ENCODE measurements at places on chromosomes 7 and 10.
A peak's percentile ranks its signal among the peaks of the same experiment; 100 is the strongest.

- DNase-seq, result peak; percentile 62
Measured at GRCh38 chr10:12181065-12181775, 14.5 kb downstream of the NUDT5 start.

GRCh38 chr10:96283351-96283750 lies 12.0 kb upstream of the BLNK start:
- DNase-seq, result no peak

GRCh38 chr10:60441515-60441914 lies 51.8 kb upstream of the ANK3 start:
- DNase-seq, result no peak

- no peak for DNase-seq
Measured at GRCh38 chr10:57815949-57816348, 451.7 kb downstream of the IPMK start.

DNA sequence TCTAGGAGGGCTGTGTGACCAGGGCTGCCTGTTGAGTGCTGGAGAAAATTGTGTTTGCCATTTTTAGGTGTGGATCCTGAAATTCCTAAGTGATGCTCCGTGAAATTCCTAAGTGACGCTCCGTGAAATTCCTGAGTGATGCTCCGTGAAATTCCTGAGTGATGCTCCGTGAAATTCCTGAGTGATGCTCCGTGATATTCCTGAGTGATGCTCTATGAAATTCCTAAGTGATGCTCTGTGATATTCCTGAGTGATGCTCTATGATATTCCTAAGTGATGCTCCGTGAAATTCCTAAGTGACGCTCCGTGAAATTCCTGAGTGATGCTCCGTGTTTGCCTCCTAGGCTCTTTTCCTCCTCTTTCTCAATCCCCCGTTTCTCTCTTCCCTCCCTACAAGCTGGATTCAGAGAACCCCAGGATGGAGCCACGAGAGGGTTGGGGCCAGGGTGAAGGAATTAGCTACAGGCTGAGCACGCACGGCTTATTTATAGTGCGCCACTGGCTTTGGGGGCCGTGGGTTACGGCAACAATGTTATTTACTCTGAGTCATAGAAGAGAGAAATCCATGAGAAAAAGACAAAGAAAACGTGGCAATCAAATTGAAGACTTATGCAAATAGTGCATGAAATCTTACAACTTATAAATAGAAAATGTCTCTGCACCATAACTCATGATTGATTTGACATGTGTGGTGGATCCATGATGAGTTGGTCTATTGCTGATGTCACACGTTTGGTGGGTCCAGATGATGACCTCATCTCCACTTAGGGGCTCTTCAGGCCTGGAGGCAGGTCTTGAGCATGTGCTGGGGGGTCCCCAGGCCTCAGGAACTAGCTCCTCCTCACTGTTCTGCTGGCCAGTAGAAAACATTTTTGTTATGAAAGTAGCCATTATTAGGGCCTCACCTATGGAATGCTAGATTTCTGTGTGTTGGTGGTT lies 224.6 kb downstream of the WDR37 start:
- DNase-seq, result no peak

DNA sequence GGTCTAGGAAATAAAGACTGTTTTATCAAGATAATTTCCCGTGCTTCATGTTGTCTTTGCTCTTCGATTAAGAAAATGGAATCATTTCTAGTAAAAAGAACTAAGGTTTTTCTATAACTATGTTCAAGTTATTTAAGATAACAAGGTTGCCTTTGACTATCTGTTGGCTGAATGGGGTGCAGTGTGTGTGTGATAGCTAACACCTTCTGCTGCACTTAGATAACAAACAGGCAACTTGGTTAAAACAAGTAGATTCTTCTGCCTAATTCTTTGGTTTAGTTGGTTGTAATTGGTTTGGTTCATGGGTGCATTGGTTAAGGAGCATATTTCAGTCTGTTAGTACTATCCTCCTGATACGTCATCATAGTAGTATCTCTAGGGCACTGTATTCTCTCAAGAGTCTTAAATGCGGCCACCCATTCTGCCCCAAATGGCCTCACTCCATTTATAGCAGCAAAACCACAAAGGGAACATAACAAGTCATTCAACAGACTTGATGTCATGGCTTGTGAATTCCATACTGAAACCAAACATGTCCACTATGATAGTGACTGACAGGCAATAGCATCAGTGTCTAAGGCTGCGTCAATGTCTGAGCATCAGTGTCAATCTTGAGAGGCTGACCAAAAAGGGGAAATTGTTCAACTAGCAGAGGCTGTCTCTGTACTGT lies 55.7 kb downstream of the CCDC3 start:
- DNase-seq, result no peak

DNA sequence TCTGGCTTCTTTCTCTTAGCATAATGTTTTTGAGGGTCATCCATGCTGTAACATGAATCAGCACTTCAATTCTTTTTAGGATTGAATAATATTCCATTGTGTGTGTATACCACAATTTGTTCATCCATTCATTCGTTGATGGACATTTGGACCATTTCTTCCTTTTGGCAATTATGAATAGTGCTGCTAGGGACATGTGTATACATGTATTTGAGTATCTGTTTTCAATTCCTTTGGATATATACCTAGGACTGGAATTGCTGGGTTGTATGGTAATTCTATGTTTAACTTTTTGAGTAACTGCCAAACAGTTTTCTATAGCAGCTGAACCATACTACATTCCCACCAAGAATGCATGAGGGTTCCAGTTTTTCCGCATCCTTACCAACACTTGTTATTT lies 39.2 kb downstream of the GBF1 start:
- DNase-seq, result no peak

DNA sequence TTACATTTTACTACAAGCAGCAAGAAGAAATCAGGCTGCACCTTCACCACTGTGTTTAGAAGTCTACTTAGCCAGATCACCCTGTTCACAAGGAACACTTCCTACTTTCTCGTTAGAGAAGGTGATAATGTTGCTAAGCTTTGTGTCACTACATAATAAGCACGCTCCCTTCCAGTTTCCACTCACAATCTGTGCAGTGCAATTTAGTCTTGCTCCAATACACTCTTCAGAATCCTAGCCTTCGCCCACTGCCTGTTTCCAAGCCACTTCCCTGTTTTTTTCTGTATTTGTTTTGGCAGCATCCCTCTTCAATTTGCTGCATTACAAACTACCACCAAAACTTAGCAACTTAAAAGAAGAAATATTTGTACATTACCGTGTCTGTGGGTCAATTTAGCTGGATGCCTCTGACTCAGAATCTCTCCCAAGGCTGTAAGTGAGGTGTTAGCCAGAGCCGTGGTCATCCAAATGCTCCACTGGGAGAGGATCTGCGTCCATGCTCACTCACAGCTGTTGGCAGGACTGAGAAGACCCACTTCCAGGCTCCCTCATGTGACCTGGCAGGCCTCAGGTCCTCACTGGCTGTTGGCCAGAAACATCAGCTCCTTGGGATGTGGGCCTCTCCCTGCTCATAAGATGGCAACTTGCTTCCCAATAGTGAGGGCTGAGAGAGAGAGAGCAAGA lies 110.4 kb downstream of the PON1 start:
- DNase-seq, result no peak

- DNase-seq, result no peak
Measured at GRCh38 chr10:74921744-74922143, 95.3 kb downstream of the KAT6B start.

GRCh38 chr10:85858776-85859515 lies 507.6 kb downstream of the GRID1 start:
- no peak for DNase-seq

GRCh38 chr7:149799397-149800168 lies 26.2 kb upstream of the ZNF467 start:
- DNase-seq, result peak; percentile 61

DNA sequence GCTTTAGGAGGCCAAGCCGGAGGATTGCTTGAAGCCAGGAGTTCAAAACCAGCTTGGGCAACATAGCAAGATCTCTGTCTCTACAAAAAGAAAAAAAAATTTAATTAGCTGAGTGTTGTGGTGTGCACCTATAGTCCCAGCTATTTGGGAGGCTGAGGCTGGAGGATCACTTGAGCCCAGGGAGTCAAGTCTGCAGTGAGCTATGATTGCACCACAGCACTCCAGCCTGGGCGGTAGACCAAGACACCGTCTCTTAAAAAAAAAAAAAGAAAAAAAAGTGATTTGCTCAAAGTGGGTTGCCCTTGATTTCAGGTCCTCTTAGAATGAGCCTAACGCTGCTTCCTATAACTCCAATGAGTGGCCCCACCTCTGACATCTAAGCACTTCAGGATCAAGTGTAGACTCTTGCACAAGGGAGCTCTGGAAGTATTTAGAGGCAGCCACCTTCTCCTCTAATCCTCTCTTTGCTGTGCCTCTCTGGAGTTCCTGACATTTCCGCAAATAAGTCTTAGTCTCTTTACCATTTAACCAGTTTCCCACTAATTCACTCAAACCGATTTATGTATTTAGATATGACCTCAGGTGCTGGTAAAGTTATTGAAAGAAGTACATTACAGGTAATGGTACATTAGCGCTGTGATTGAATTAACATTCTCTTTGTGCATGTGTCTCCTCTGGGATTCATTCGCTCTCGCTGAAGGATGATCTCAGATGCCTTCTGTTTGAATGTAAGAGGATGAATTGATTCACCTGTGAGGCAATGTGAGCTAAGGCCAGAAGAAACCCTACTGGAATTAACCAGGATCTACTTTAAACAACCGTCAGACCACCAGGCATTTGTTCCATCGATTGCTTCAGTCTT lies 60.8 kb upstream of the CELF2 start:
- no peak for DNase-seq

DNA sequence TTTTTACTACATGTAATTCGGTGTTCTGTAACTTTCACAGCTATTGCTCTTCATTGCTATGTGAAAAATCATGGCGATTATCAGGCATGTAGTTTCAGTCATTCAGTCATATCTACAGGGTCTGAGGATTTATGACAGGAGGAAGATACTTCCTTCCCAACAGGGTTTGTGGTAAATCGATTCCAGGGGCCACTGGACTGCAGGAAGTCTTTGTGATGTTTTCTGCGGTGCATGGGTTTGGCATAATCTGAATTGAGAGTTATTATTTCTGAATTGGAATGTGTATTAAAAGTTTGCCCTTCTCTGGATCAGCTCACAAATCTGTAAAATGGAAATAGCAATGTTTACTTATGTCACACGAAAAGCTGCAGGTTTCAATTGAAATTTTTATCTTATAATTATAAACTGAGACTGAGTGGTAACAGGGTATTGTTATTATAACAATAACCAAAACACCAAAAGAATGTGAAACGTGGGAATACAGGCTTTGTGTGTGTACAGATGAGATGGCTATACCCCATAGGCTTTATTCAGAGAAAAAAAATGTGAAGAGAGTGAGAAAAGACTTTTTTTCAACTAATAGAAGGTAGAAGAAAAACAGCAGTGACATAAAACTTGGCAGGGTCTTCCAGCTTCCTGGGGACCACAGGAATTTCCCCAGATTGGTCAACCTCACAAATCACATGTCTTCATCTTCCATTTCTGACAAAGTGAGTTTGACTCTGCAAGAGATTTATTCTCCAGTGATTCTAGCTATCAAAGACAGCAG lies 307.7 kb upstream of the NFE2L3 start:
- no peak for DNase-seq

DNA sequence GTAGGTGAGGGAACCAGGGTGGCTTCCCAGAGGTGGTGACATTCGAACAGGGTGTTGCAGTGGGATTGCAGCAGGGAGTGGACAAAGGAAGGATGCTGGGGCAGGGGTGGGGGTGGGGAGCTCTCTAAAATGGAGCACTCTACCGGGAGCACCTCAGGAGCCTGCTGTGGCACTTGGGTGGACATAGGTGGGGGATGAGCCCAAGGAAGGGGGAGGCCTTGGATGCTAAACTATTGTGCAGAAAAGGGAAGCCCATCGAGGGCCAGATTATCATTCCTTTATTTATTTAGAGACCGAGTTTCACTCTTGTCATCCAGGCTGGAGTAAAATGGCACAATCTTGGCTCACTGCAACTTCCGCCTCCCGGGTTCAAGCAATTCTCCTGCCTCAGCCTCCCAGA lies 3.3 kb upstream of the STX1A start:
- no peak for DNase-seq

GRCh38 chr10:112026438-112026837 lies 157.1 kb downstream of the GPAM start:
- DNase-seq, result no peak

DNA sequence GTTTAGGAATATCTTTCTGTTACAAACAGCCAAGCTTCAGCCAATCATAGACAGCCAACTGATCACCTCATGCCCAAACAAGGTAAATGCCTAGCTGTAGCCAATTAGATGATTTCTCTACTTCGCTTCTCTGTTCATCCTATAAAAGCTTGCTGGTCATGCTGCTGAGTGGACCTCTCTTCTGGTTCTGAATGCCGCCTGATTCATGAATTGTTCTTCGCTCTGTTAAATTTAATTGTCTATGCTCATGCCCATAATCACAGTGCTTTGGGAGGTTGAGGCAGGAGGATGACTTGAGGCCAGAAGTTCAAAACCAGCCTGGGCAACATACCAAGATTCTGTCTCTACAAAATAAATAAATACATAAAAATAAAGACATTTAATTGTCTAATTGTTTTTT lies 698.1 kb upstream of the NRP1 start:
- no peak for DNase-seq

DNA sequence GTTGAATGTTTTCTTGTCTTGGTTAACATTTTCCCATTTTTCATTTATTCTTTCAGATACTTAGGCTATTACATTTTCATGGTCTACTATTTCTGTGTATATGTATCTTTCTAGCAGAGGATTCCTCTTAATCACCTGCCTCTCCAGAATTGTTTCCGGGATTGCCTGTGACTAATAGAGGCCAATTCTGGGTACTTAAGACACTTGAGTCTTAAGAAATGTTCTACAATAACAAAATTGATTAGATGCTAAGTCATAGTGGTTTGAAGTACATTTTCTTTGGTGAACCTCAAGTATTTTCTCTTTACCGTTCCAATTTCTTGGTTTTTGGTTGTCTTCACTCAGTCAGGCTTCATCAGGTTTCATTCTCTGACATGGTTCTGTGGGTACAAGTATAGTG lies 26.4 kb downstream of the BBS9 start:
- no peak for DNase-seq

- DNase-seq, result no peak
Measured at GRCh38 chr7:106169821-106170610, 57.9 kb upstream of the SYPL1 start.

DNA sequence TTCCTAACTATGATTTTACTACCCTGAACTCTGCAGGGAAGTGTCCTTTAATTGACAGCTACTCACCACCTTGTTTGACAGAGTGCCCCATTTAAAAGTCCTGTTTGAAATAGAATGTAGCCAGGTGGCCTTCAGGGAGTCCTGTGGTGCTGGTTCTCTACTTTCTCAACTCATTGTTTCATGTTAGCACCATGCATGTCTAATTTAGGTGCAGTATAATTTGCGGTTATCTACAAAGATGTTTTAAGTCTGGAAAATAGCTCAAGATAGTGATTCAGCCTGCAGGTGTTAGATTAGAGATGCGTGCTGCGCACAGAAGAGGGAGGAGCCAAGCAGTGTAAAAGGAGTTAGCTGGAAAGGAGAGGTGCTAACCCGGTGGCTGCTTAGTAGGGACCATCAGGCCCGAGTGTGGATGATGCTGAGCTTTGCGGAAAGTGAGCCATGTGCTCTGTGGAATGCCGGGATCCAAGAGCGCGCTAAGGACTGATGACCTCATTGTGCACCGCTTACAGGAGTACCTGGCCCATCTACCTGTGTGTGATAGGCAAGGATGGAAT lies 1.2 kb downstream of the CCM2 start:
- peak; percentile 58 for DNase-seq

GRCh38 chr10:31697271-31698180 lies 231.1 kb downstream of the ARHGAP12 start:
- no peak for DNase-seq

Measured in activated T-cell treated with anti-CD3 and anti-CD28 coated beads, Interleukin-2, amount 50 U/mL, for 4 hours (primary cell).